ENCODE measurements at places on chromosomes 16 and 17. TPM values are rescaled to one million over a fixed set of nuclear protein-coding genes. Genes with fewer than 3 reads are reported as not detected.

TLCD3A gene
- 32.1 TPM for total RNA-seq

CD300LB gene
- total RNA-seq: not detected

NKD1 gene
- under 0.01 TPM for total RNA-seq

TBC1D26 gene
- total RNA-seq: 0.18 TPM

SPATA22 gene
- total RNA-seq: not detected

TNFRSF13B gene
- not detected for total RNA-seq

ACE gene
- 1.1 TPM for total RNA-seq

HCRT gene
- not detected for total RNA-seq

CCL1 gene
- total RNA-seq: not detected

TBX2 gene
- total RNA-seq: 30.0 TPM

MT4 gene
- not detected for total RNA-seq

TMIGD1 gene
- not detected for total RNA-seq

Measured in smooth muscle cell of the umbilical artery (primary cell).